ENCODE measurements at places on chromosomes 12 and 14. TPM values are rescaled to one million over a fixed set of nuclear protein-coding genes. Genes with fewer than 3 reads are reported as not detected.

DNA sequence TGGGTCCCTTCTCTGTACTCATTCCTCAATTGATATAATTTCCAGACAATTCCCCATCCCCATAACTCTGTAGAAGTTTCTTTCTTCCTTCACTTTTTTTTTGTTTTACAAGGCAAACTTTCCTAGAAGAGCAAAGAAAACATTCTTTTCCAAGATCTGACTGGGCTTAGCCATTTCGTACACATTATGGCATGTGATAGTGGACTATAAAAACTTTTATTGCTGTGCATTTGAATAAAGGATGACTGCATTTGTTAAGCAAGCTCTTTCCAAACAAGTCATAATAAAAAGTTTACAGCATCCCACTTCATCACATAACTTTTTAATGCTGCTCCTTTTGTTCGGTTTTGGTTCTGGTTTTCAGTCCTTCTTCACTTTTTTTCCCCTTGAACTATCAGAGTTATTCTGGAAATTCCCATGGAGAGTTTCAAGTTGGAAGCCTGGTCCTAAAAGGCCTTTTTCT, 231.0 kb upstream of the HMGA2 start:
- H3K36me3 ChIP-seq = no peaks in the 10 kb centered on the region
- peaks cover 3% of the 10 kb centered on the region for H3K27me3 ChIP-seq
- peaks cover 15% of the 10 kb centered on the region for H3K4me1 ChIP-seq

DNA sequence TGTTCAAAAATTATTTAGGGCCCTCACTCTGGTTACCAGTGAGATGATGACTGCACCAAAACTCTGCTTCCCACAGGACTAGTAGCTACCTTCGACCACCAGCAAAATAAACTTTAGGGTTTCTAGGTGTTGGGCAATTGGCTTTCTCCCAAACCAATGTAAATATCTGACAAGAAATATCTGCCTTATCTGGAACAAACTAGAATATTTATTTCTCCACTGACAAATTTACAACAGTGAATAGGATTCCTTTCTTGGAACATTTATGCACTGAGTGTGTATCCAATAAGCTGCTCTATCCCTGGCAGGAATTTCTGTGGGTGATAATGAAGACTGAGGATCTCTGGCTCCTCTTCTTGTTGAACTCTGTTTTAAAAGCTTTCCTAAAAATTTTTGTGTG, 148.6 kb downstream of the SLC6A15 start:
- H3K36me3 ChIP-seq = no peaks in the 10 kb centered on the region
- H3K27ac ChIP-seq = no peak overlapping the region
- H3K27me3 ChIP-seq = no peaks in the 10 kb centered on the region
- H3K4me3 ChIP-seq = no peak overlapping the region
- H3K4me1 ChIP-seq = no peaks in the 10 kb centered on the region
- DNase-seq = no peak

GRCh38 chr14:97002454-97002853, 205.3 kb downstream of the VRK1 start:
- no peak overlapping the region for H3K4me3 ChIP-seq
- no peaks in the 10 kb centered on the region for H3K27me3 ChIP-seq
- H3K36me3 ChIP-seq = no peaks in the 10 kb centered on the region
- H3K4me1 ChIP-seq = no peaks in the 10 kb centered on the region
- H3K27ac ChIP-seq = no peak overlapping the region

DNA sequence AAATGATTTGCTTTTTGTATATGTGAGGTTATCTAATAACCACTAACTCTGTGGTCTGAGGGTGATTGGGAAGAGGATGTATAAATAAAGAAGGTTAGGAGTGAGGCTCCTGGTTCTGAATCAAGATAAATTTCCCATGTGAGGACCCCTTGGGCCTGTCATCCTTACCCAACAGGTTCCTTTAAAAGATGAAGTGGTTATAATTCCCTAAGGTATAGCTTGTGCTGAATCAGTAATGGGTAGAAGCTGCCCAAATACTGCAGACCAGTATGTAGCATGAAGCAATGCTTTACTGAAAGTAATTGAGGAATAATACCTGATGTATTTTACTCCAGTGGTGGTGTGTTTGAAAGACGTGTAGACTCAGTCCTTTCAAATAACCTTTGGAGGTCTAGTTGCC, 8.7 kb downstream of the EID3 start:
- no peaks in the 10 kb centered on the region for H3K27me3 ChIP-seq
- DNase-seq = no peak
- no peak overlapping the region for H3K27ac ChIP-seq

DNA sequence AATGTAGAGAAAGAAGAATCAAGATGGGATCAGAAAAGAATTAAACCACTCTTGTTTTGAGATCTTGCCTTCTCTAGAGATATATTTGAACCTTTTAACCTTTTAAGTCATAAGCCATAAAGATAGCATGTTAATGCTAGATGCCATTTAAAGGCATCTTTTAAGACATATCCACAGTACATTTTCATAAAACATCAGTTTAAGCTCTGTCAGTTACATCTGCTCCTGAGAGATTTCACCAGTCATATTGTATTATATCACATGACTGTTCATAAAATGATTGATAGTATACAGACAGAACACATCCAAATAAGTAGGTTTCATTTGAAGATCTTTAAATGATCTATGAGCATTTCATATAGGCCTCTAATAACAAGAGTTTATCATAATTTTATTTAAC, 1238.5 kb downstream of the SLC16A7 start:
- H3K36me3 ChIP-seq = no peaks in the 10 kb centered on the region
- no peaks in the 10 kb centered on the region for H3K4me1 ChIP-seq
- DNase-seq = no peak
- no peaks in the 10 kb centered on the region for H3K27me3 ChIP-seq
- H3K27ac ChIP-seq = no peak overlapping the region

Gene VPS33A
- 41.0 TPM for total RNA-seq

DNA sequence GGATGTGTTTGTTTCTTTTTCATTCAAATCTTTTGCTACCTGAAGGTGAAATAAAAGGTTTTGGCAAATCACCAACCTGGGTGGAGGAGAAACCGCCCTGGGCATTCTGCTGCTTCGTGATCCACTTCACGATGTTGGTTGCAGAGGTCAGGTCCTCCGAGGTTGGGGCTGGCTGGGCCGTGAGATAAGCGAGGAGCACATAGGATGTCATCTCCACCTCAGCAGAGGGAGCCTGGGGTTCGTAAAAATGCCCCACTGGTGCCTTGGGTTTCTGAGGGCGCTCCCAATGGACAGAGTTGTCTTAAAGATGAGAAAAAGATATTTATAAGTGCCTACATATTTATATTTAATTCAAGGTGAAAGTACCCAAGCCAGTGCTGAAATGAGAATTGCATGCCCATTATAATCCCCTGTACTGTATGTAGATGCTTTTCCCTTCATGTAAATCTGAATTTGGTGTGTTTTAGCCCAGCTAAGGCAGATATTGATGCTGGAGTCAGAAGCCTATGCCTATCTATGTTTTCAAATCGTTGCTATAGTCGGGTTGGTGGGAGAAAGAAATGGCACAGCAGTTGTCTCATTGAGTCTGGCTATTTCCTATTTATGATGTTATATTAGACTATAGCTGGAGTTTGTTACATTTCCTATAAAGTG, 41.1 kb downstream of the A2M start:
- H3K27me3 ChIP-seq = no peaks in the 10 kb centered on the region
- no peak for DNase-seq
- H3K27ac ChIP-seq = no peak overlapping the region
- no peaks in the 10 kb centered on the region for H3K4me1 ChIP-seq

DNA sequence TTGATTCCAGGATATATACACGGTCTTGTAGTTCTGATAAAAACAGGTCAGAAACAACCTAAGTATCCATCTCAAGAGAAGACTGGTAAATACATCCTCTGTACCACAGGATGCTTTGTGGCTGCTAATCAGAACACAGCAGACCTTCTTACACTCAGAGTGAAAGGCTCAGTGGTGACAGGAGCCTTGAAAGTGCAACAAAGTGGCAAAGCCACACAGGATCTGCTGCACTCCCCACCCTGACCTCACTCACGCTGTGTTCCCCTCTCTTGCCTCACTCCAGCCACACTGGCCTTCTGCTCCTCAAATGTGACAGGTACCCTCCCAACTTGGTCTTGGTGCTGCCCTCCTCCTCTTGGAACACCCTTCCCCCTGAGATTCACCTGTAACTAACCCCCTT, 98.1 kb upstream of the GRIP1 start:
- H3K27me3 ChIP-seq = no peaks in the 10 kb centered on the region
- no peak overlapping the region for H3K27ac ChIP-seq
- H3K4me3 ChIP-seq = no peak overlapping the region
- DNase-seq = no peak

- H3K4me3 ChIP-seq = no peak overlapping the region
- H3K27ac ChIP-seq = no peak overlapping the region
- no peaks in the 10 kb centered on the region for H3K36me3 ChIP-seq
Measured at GRCh38 chr12:79635676-79636075, 55.1 kb downstream of the PAWR start.

- peaks cover 10% of the 10 kb centered on the region for H3K36me3 ChIP-seq
- peaks cover 53% of the 10 kb centered on the region for H3K4me1 ChIP-seq
- no peak for DNase-seq
Measured at GRCh38 chr12:92467886-92468285, 234.9 kb upstream of the PLEKHG7 start.

GRCh38 chr12:92030618-92031017, 115.0 kb downstream of the BTG1 start:
- no peaks in the 10 kb centered on the region for H3K27me3 ChIP-seq
- H3K4me1 ChIP-seq = peaks cover 18% of the 10 kb centered on the region
- H3K27ac ChIP-seq = no peak overlapping the region
- H3K4me3 ChIP-seq = no peak overlapping the region

DNA sequence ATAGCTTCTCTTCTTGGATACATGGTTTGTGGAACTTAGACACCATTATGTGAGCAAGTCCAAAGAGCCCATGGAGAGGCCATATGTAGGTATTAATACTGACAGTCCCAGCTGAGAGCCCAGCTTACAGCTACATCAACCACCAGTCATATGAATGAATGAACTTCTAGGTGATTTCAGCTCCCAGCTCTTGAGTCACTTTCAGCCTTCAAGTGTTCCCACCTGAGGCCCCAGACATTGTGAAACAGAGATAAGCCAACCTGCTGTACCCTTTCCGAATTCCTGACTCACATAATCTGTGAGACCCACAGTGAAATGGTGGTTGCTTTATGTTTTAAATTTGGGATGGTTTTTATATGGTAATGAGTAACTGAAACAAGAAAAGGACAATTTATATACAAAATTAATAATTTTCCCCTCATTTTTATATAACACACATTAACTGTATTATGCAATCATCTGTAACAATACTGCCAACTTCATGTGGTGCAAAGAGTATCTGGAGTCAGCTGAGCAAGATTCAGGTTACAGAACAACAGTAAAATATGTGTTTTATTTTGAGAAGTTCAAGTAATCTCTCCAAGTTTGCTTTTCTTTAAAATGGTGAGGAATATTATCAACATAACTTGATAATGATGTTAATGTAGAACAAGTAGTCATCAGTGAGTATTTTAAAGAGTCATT, 27.7 kb upstream of the FBXO33 start:
- DNase-seq = no peak
- no peaks in the 10 kb centered on the region for H3K4me1 ChIP-seq
- H3K27ac ChIP-seq = no peak overlapping the region
- H3K27me3 ChIP-seq = no peaks in the 10 kb centered on the region
- H3K4me3 ChIP-seq = no peak overlapping the region
- no peaks in the 10 kb centered on the region for H3K36me3 ChIP-seq

Gene OASL
- total RNA-seq = not detected

Gene ARHGEF25
- total RNA-seq = 43.8 TPM

Gene PTPRR
- 0.61 TPM for total RNA-seq

DNA sequence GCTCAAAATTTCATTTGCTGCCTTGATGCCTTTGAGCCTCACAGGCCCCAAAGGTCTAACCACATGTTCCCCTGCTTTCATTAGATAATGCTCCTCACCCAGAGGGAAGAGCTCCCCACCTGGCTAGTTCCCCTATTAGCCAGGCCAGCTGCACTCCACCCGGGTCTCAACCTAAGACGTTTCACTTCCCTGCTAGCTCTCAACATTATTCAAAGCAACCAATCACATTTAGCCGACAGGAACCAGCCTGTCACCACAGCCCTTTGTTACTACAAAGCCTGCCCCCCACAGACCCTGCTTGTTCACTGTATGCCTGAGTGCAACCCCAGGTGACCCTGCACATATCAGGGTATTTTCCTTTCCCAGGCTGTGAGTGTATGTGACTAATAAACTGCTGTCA, 78.6 kb downstream of the SLC15A5 start:
- peak overlapping the region; percentile 4 for H3K27ac ChIP-seq
- H3K27me3 ChIP-seq = no peaks in the 10 kb centered on the region
- no peak overlapping the region for H3K4me3 ChIP-seq
- no peak for DNase-seq
- H3K36me3 ChIP-seq = peaks cover 5% of the 10 kb centered on the region

- H3K27me3 ChIP-seq = no peaks in the 10 kb centered on the region
- DNase-seq = no peak
- H3K36me3 ChIP-seq = peaks cover 13% of the 10 kb centered on the region
- peak overlapping the region; percentile 36 for H3K27ac ChIP-seq
- no peak overlapping the region for H3K4me3 ChIP-seq
- H3K4me1 ChIP-seq = peaks cover 23% of the 10 kb centered on the region
Measured at GRCh38 chr12:108807996-108808769, 49.2 kb downstream of the SSH1 start.

GRCh38 chr12:125882141-125882540, 816.9 kb downstream of the AACS start:
- peaks cover 8% of the 10 kb centered on the region for H3K4me1 ChIP-seq
- DNase-seq = no peak
- peaks cover 8% of the 10 kb centered on the region for H3K27me3 ChIP-seq
- no peak overlapping the region for H3K27ac ChIP-seq
- no peaks in the 10 kb centered on the region for H3K36me3 ChIP-seq

GRCh38 chr12:109827566-109828550, 5.3 kb downstream of the TRPV4 start:
- peak overlapping the region; percentile 98 for H3K27ac ChIP-seq
- peaks cover 36% of the 10 kb centered on the region for H3K4me1 ChIP-seq
- H3K36me3 ChIP-seq = no peaks in the 10 kb centered on the region
- peaks cover 8% of the 10 kb centered on the region for H3K27me3 ChIP-seq

DNA sequence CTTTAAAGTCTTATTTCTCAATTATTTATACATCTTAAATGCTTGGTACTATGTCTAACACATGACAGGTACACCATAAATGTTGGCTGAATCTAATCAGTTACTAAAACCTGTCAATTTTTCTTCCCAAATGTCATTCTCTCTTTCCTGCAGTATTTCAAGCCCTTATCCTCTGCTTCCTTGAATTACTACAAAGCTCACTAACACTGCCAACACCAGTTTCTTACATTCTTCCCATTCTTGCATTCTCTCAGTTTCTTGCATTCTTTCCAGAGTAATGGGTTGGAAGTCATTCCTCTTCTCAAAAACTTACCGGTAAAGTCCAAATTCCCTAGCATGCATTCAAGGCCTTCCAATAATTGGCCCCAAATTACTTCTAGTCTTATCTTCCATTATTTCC, 9.6 kb upstream of the SMARCC2 start:
- H3K27ac ChIP-seq = no peak overlapping the region
- H3K4me3 ChIP-seq = no peak overlapping the region
- no peak for DNase-seq
- no peaks in the 10 kb centered on the region for H3K27me3 ChIP-seq
- H3K4me1 ChIP-seq = peaks cover 4% of the 10 kb centered on the region

All from neural crest cell (in vitro differentiated cells).